Activated naive CD4-positive, alpha-beta T cell treated with anti-CD3 and anti-CD28 coated beads for 36 hours (primary cell): ENCODE measurements at places on chromosomes 7 and 10. TPM values are rescaled to one million over a fixed set of nuclear protein-coding genes. Genes with fewer than 3 reads are reported as not detected.

HMX2 gene
- total RNA-seq: 0.62 TPM

MEIG1 gene
- 0.93 TPM for total RNA-seq

RGR gene
- total RNA-seq: not detected

SH2B2 gene
- total RNA-seq: 1.4 TPM

PODXL gene
- 0.98 TPM for total RNA-seq

CPVL gene
- not detected for total RNA-seq
